IPS DF 6.9 (cell line): ENCODE measurements at places on chromosomes 5 and 9.

GRCh38 chr9:11537566-11537965 lies 924.8 kb upstream of the PTPRD start:
- no peak for DNase-seq

DNA sequence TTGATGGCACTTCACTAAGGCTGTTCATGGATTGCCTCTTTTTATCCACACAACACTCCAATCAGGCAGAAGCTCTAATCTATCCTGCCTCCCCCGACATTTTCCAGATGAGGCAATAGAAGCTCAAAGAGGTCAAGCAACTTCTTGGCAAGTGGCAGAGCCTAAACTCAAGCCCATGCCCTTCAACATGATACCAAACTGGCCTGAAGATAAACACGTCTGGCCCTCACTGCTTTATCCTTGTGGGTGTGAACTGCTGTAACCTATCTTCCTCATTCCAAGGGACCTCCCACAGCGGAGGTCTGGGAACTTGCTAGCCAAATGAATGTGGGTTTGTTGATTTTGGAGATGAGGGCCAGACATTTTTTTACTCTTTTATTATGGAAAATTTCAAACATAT lies 9.5 kb downstream of the SLC35A4 start:
- DNase-seq, result no peak

DNA sequence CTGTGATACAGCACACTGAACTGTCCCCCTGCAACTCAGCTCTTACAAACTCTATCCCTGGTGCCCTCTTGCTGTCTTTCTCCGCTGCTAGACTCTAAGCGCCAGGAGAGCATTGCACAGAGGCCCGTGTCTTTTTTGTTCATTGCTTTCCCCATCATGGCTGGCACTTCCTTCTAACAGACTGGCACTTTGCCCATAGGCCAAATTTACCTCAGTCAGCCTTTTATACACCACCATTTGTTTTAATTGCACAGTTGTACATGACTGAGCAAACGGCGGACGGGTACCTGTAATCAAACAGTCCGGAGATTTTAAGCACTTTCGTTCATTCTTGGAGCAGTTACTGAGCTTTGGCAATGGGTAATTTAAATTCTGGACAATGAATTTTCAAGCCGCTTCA lies 102.2 kb upstream of the CLINT1 start:
- DNase-seq, result no peak

DNA sequence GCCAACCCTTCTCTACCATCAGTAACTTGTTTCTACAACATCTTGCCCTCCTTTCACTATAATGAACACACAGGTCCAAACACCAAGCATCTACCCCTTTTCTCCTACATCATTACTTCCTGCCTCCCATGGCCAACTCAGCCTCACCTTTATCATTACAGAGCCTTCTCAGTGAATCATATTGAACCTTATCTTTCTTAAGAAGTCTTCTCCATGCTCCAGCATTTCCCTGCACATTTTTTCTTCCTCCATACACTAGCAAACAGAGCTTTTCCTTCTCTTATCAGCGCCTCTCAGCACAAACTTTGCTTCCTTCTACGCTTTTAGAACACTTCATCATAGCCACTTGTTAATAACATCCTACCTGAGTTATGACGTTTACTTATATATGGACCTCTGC lies 148.2 kb downstream of the ARL15 start:
- DNase-seq, result no peak

GRCh38 chr9:35229066-35229778 lies 67.4 kb downstream of the UNC13B start:
- no peak for DNase-seq

- DNase-seq, result no peak
Measured at GRCh38 chr5:60195551-60195950, 302.0 kb upstream of the PDE4D start.

- no peak for DNase-seq
Measured at GRCh38 chr5:171857489-171857876, 71.9 kb downstream of the SMIM23 start.

DNA sequence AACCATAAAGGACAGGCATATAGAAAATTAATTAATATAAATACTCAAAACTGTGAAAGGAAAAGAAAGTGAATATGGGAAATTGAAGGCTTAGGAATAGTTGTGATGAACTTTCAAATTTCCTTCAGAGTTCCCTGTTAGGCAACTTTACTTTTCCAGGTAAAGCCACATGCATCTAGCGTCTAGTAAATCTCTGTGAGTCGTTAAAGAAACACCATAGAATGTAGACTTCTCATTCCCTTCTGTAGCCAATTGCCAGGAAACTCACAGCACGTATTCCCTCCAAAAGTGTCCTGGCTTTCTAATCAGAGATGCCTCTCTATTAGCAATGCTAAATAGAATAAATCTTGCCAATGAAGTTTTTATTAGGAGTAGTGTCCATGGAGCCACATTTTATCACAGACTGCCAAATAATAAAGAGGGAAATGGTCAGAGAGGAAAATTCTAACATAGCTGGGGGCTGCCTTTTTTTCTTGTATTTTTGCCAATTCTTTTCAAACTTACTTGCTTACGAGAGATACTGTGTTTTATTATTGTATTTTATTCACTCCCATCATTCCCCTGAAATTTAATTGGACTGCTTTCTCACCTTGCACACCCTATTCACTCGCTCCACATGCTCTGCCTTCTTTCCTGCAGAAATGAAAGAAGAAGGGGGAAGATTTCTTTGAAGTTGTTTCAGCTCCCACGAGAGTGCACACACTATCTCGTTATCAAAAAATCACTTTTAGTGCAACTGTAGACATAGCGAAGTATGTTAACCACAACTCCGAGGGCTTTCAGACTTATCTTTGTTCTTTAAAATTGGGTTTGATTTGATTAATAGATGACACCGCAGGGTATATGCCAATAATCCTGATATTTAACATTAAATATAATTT lies 439.0 kb downstream of the CSNK1G3 start:
- no peak for DNase-seq

DNA sequence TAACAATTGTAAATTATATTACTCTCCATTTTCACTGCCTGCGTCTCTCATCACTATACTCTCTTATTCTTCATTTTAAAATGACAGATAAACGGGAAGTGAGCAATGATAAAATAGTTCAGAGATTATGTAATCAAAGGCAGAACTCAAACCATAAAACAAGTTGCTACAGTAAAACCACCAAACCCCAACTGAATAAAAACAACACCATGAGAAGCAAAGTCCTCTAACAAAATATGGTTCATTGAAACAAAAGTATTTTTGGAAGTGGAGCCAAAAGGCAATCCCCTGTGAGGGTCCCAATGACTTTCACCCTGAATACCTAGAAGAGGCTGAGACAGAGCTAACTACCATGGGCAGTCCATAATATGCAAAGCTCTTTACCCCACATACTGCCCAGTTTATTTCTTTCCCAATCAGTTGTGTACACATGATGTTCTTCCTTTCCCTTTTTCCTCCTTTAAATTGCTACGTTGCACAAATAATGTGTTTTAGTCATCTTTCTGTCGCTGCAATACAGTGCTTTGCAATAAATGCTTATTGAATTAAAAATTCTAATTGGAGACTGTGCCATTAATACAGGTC lies 64.0 kb upstream of the PTGER4 start:
- DNase-seq, result no peak

GRCh38 chr5:54533541-54534190 lies 16.1 kb downstream of the SNX18 start:
- no peak for DNase-seq
